ENCODE measurements at places on chromosomes 1 and 21.

- no peaks in the 10 kb centered on the region for H3K27me3 ChIP-seq
- no peaks in the 10 kb centered on the region for H3K4me1 ChIP-seq
- no peaks in the 10 kb centered on the region for H3K36me3 ChIP-seq
- H3K27ac ChIP-seq: no peak overlapping the region
These were observed 316.8 kb upstream of the CAMK1G start for GRCh38 chr1:209266590-209267205.

- no peak overlapping the region for H3K4me3 ChIP-seq
- H3K27ac ChIP-seq: no peak overlapping the region
- H3K4me1 ChIP-seq: no peaks in the 10 kb centered on the region
- H3K27me3 ChIP-seq: no peaks in the 10 kb centered on the region
- no peak for DNase-seq
These were observed 47.0 kb upstream of the BACE2 start for GRCh38 chr21:41120997-41121396.

- H3K27me3 ChIP-seq: peaks cover 3% of the 10 kb centered on the region
- peak overlapping the region; percentile 82 for H3K4me3 ChIP-seq
- H3K27ac ChIP-seq: peak overlapping the region; percentile 87
- DNase-seq: peak; percentile 93
- peaks cover 11% of the 10 kb centered on the region for H3K36me3 ChIP-seq
- peaks cover 58% of the 10 kb centered on the region for H3K4me1 ChIP-seq
These were observed 22.6 kb upstream of the RNF187 start for GRCh38 chr1:228464487-228464983.

GRCh38 chr21:41419921-41420862, 5.8 kb upstream of the MX1 start:
- H3K36me3 ChIP-seq: no peaks in the 10 kb centered on the region
- peaks cover 41% of the 10 kb centered on the region for H3K4me1 ChIP-seq

GRCh38 chr1:148355976-148356375, 127.1 kb downstream of the PPIAL4G start:
- peaks cover 3% of the 10 kb centered on the region for H3K4me1 ChIP-seq
- H3K27ac ChIP-seq: no peak overlapping the region
- H3K27me3 ChIP-seq: peaks cover 63% of the 10 kb centered on the region
- DNase-seq: no peak
- no peaks in the 10 kb centered on the region for H3K36me3 ChIP-seq

DNA sequence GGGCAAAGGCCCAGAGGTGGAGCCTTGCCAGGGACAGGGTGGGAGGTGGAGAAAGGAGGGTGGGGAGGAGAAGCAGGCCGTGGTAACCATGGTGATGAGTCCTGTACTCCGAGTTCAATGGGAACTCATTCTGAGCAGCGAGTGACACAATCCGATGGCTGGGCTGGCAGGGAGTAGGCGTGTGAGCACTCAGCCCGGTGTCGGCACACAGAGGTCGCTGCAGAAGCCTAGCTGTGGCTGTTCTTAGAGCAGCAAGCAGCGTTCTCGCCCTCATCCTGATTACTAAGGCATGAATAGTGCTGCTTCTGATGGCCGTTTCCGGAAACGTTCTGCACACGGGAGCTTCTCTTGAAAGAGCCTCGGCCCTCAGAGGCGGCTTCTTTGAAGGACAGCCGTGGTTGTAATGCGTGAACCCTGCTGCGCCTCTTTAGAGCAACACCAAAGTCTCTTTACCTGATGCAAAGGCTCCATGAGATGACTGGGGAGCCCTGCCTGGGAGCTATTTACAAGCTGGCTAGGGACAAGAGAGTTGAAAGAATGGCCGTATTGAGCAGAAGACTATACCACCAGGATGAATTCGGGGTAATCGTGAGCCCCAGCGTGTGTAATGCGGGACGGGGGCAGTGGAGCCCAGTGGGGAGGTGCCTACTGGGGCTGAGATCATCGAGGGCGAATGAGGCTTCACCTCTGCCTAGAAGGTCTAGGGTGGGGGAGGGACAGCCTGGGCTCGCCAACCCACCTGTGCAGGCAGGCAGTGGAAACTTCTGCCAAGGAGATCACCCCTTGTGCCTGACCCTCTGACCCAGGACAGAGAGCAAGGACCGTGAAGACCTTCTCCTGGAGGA, 72.8 kb upstream of the PAX7 start:
- H3K4me1 ChIP-seq: no peaks in the 10 kb centered on the region
- H3K4me3 ChIP-seq: no peak overlapping the region
- no peak for DNase-seq
- H3K27me3 ChIP-seq: peaks cover 28% of the 10 kb centered on the region
- H3K27ac ChIP-seq: no peak overlapping the region

GRCh38 chr1:153539395-153540093, 1.2 kb downstream of the S100A5 start:
- peaks cover 63% of the 10 kb centered on the region for H3K4me1 ChIP-seq
- H3K27ac ChIP-seq: peak overlapping the region; percentile 89
- DNase-seq: no peak
- peak overlapping the region; percentile 41 for H3K4me3 ChIP-seq

- no peaks in the 10 kb centered on the region for H3K4me1 ChIP-seq
- H3K4me3 ChIP-seq: no peak overlapping the region
- no peak for DNase-seq
- no peaks in the 10 kb centered on the region for H3K36me3 ChIP-seq
These were observed 279.1 kb downstream of the PCP4 start for GRCh38 chr21:40146216-40146837.

- H3K27ac ChIP-seq: no peak overlapping the region
- no peak overlapping the region for H3K4me3 ChIP-seq
- no peaks in the 10 kb centered on the region for H3K36me3 ChIP-seq
- H3K4me1 ChIP-seq: peaks cover under 1% of the 10 kb centered on the region
- DNase-seq: no peak
These were observed 5.7 kb upstream of the ZBTB48 start for GRCh38 chr1:6574025-6574620.

All from activated T-helper 2 cell treated with anti-CD3 and anti-CD28 coated beads, Interferon-gamma antibody, Interleukin-2, Interleukin-4, amounts not matched to agents 10 μg/mL and 5 μg/mL and 100 μg/mL, durations not matched to agents 14 hours and 24 hours and 36 hours (primary cell).